ENCODE measurements at places on chromosomes 7 and 10.

- DNase-seq, result peak; percentile 57
Measured at GRCh38 chr7:80379034-80379982, 132.6 kb downstream of the GNAT3 start.

GRCh38 chr7:30785786-30786185, 14.6 kb downstream of the MINDY4 start:
- no peak for DNase-seq

DNA sequence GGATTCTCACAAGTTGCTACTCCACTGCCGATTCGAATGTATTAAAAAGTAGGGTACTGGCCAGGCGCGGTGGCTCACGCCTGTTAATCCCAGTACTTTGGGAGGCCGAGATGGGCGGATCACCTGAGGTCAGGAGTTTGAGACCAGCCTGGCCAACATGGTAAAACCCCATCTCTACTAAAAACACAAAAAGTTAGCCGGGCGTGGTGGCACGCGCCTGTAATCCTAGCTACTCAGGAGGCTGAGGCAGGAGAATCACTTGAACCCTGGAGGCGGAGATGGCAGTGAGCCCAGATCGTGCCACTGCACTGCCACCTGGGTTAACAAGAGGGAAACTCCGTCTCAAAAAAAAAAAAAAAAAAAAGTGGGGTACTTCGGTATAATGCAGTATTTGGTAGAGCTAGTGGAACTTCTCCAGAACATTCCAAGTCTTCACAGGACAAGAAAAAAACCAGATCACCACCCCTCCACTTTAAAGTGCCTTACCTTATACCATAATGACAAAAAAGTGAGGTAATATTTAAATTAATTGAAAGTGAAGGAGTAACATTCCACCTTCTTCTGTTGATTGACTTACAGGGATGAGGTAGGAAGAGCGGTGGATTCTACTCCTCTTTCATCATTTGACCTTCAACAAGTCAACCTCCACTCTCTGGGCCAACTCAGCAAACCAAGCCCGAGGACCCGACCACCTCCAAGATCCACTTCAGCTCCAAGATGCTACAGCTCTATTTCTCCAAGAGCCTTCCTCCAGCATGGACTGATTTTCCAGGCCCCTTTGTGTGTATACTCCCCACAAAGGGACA, 2.0 kb downstream of the BAZ1B start:
- DNase-seq, result no peak

DNA sequence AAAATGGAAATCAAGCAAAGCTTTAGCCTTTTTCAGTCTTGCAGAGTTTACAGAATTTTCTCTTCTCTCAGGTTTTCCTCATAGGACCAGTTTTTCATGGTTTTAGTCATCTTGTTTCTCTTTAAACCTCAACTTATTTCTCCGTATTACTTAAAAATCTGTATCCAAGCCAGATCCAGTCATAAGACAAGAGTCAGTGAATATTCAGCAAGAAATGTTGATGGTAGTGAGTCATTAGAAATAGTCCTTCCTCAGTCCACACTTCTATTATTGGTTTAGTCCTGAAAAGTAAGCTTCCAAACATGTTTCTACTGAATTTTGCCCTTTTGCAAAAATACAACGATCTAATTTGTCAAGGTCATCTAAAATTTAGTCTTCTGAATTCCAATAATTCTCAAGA, 107.0 kb downstream of the VIM start:
- peak; percentile 84 for DNase-seq

DNA sequence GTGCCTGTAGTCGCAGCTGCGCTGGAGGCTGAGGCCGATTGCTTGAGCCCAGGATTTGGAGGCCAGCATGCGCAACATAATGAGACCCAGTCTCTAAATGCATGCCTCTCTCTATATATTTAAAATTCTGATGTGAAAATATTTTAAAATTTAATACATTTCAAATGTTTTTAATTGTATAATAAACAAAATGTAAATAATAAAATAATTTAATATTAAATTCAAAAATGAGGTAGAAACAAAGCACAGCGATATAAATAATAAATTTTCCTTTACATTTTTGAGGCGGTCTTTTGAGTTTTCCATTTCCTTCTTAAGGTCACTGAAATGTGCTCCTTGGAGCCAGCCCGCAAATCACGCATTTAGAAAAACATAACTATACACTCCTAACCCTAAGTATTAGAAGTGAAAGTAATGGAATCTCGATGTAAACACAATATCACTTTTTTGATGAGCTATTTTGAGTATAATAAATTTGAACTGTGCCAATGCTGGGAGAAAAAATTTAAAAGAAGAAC, 523 bp upstream of the CDK1 start:
- DNase-seq, result no peak

DNA sequence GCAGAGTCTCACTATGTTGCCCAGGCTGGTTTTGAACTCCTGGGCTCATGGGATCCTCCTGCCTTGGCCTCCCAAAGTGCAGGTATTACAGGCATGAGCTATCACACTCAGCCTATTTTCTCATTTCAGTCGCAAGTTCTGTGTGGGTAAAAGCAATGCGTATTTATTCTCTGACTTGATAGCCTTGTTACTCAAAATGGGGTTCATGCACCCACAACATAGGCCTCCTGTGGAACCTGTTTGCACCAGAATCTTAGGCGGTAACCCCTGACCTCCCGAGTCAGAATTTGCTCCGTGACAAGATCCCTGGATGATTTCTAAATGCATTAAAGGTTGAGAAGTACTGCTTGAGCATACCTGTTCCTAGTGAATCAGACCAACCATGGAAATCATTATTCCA, 7.3 kb downstream of the IL2RA start:
- no peak for DNase-seq

GRCh38 chr10:29142516-29143314, 146.2 kb upstream of the LYZL1 start:
- DNase-seq, result no peak

DNA sequence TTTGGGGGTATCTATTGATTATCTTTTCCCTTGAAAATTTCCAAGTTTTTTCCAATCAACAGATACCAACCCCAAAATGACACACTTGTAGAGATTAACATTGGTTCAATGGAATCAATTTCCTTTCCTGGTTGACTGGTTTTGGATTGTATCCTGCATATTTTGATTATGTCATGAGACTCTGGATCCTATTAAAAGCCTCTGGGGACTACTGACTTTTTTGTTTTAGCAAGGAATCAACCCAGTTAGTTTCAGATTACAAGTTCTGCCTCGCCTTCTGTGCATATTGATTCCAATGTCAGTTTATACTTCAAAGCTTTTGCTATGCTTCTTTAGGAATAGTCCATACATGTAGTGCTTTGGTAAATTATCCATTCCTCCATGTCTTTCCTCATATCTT, 29.2 kb downstream of the COPG2 start:
- DNase-seq, result no peak

- no peak for DNase-seq
Measured at GRCh38 chr10:132395704-132396493, 1.1 kb upstream of the PWWP2B start.

DNA sequence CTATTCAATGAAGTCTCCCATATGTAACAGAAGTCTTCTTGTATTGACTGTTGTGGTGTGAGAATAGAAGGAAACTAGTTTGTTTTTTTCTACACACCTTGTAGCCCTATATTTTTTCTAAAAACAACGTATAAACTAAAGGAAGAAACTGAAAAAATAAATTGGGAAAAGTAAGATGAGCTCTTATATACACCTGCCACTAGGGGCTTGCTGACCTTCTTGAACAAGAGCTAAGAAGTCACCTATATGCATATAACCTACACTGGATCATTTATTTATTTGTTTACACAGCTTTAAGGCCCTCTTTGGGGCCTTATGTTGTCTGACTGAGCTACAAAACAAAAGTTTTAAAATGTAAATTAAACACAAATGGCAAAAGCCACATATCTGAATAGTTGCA, 383.0 kb downstream of the HPSE2 start:
- no peak for DNase-seq

DNA sequence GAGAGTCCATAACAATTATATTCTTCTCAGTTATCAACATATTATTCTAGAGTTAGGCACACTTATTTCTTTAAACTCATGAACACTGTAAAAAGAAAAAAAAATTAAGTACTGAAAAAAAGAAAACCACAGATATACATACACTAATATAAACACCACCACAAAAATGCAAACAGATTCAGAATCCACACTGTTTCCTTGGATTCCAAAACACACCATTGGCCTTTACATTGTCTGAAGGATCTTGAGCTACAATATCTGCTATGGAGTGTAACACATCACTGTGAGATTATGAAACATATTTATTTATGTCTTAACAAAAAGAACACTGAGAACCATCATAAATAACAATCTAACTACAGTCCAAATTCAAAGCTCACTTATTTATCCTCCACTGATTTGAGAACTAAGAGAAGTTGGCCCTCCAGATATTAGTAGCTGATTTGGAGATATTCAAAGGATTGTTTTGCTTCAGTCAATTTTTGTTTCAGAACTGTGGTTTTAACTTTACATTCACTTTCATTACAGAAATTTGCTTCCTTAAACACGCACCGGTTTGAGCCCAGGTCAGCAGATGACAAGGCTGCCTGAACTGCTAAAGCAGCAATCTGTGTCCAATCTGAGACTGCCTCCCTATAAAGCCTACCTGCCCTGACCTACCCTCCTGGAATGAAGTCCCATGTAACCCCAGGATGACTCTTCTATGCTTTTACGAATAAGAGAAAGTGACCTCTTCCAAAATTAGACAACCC, 47.0 kb upstream of the CDK1 start:
- DNase-seq, result peak; percentile 40

- DNase-seq, result no peak
Measured at GRCh38 chr7:33157781-33158180, 28.4 kb downstream of the BBS9 start.

GRCh38 chr7:88218836-88219605, 817 bp downstream of the SRI start:
- peak; percentile 50 for DNase-seq

DNA sequence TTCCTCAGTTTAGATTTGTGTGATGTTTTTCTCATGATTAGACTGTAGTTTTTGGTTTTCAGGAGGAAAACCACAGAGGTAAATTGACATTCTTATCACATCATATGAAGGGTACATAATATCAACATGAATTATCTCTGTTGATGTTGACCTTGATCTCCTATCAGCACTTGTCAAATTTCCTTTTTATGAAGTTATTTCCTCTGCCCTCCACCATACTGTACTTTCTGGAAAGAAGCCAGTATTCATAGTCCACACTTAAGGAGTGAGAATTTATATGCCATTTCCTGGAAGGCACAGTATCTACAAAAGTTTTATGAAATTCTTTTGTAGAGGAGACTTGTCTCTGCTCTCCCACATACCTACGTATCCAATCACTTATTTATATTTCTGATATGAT, 807.2 kb upstream of the MBL2 start:
- no peak for DNase-seq

GRCh38 chr7:32273297-32273696, 203.1 kb upstream of the PDE1C start:
- DNase-seq, result no peak

- DNase-seq, result no peak
Measured at GRCh38 chr7:141411133-141411532, 140.1 kb upstream of the AGK start.

DNA sequence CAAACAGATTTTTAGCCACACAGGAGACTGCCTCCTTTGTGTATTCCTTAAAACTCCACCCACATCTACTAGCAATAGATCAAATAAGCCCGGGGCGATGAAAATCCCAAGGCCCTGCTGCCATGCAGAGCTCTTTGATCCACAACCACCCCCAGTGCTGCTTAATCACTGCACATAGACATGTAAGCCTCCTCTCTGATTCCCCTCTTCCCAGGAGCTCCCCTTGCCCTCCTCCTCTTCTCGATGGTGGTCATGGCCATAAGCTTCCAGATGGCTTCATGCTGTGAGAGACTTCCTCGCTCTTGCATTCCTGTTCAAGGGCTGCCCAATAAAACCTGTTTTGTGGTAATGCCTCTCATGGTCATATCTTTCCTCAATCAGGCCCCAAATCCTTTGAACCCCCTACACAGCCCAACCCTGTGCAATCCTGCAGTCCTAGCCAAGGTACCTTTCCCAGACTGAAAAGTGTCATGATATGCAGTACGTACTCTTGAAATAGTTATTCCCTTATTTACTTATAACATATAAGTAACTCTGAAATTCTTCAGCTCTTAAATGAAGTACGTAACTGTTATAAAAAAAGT, 158.5 kb downstream of the CACNA2D1 start:
- DNase-seq, result no peak

GRCh38 chr7:84700563-84701370, 486.1 kb downstream of the SEMA3D start:
- peak; percentile 52 for DNase-seq

DNA sequence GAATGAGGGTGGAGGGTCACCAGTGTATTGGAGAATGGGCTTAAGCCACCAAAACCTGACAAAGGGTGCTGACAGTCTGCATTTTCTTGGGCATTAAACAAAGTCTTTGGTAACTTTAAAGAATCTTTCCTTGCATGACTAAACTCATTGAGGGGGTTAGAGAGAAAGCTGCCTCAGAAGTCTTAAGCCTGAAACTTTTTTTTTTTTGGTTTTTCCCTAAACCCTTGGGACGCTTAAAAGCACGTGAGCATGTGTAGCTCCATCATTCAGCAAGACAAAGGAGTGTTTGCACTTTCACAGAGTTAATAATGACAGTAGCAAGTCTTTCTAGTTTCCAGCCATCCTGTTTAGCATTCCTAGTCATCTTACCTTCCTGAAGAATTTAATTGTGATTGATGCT, 110.7 kb downstream of the LRMDA start:
- no peak for DNase-seq

DNA sequence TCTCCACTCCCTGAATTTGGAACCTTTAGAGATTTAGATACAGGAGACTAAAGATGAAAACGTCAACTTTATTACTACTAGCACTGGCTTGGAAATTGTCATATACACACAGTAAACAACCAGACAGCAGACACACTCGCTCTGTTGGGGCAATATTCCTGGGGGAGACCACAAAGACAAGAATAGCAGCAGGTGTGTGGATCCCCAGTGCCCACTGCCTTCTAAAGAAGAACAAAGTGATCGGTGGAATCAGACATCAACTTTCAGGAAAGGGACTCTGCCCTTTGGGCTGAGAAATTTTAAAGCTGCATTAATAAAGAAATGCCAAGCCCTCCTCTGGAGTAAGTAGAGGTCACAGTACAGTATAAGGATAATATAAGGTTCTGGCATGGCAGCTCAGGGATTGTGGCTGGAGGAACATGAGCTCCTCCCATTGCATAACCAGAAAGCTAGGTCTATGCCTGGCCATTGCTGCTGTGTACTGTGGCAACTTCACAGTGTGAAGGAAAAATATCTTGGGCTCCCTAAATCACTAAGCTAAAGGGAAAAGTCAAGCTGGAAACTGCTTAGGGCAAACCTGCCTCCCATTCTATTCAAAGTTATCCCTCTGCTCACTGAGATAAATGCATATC, 57.1 kb upstream of the ANKRD1 start:
- no peak for DNase-seq

GRCh38 chr10:78634835-78635234, 433.9 kb upstream of the ZMIZ1 start:
- DNase-seq, result no peak
